A172 (cell line): ENCODE measurements at places on chromosomes 16 and 17. TPM values are rescaled to one million over a fixed set of nuclear protein-coding genes. Genes with fewer than 3 reads are reported as not detected.

TBC1D3E gene
- not detected in 2 replicates for total RNA-seq

HBQ1 gene
- total RNA-seq: not detected in 2 replicates

CCL14 gene
- not detected in 2 replicates for total RNA-seq

KCNH6 gene
- not detected in 2 replicates for total RNA-seq

MYCBPAP gene
- not detected in 2 replicates for total RNA-seq
